CD4-positive, alpha-beta T cell treated with Interleukin-4 for 4 hours (primary cell): ENCODE measurements at places on chromosomes 1 and 21.

DNA sequence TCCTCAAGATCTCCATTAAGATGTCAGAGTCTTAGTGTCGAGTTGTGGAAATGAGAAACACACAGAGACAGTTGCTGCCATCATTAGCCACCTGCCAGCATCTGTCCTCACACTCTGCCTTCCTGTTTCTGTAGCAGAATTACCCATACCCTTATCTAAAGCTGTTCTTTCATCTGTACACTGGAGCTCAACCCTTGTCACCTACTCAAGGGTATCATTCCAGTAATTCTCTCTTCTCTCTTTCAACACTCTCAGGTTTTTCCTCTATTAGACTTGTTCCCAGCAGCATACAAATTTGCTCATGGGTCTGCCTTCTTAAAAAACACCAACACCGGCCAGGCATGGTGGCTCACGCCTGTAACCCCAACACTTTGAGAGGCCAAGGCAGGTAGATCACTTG, 27.4 kb upstream of the RNF2 start:
- DNase-seq, result no peak

- no peak for DNase-seq
Measured at GRCh38 chr1:42942444-42942843, 16.2 kb downstream of the SLC2A1 start.

GRCh38 chr1:108107658-108108057, 92.5 kb downstream of the SLC25A24 start:
- DNase-seq, result peak; percentile 24

GRCh38 chr1:241711326-241711725, 59.2 kb downstream of the WDR64 start:
- no peak for DNase-seq

- DNase-seq, result no peak
Measured at GRCh38 chr1:36857754-36858153, 176.6 kb downstream of the GRIK3 start.

GRCh38 chr1:233635765-233636502, 22.0 kb downstream of the KCNK1 start:
- no peak for DNase-seq
